T47D (cell line): ENCODE measurements at places on chromosomes 3 and 15.

DNA sequence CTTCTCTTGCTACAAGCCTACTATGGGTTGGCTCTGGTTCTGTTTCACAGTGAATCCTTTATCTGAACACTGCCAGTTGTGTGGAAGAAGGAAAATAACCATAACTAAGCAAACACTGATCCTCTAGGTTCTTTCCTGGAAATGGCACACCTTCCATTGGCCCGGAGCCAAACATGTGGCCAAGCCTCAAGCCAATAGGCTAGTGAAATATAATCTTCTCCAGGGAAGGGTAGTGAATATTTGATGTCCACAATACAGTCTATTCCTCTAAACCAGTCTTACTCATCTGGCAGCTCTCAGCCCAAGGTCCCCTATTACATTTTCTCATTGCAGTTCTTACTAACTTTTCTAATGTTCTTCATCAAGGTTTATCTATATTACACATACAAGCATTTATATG is 921.3 kb downstream of the TUSC7 start:
- DNase-seq = no peak

GRCh38 chr15:91679447-91679846 is 174.1 kb upstream of the SLCO3A1 start:
- no peak for DNase-seq

DNA sequence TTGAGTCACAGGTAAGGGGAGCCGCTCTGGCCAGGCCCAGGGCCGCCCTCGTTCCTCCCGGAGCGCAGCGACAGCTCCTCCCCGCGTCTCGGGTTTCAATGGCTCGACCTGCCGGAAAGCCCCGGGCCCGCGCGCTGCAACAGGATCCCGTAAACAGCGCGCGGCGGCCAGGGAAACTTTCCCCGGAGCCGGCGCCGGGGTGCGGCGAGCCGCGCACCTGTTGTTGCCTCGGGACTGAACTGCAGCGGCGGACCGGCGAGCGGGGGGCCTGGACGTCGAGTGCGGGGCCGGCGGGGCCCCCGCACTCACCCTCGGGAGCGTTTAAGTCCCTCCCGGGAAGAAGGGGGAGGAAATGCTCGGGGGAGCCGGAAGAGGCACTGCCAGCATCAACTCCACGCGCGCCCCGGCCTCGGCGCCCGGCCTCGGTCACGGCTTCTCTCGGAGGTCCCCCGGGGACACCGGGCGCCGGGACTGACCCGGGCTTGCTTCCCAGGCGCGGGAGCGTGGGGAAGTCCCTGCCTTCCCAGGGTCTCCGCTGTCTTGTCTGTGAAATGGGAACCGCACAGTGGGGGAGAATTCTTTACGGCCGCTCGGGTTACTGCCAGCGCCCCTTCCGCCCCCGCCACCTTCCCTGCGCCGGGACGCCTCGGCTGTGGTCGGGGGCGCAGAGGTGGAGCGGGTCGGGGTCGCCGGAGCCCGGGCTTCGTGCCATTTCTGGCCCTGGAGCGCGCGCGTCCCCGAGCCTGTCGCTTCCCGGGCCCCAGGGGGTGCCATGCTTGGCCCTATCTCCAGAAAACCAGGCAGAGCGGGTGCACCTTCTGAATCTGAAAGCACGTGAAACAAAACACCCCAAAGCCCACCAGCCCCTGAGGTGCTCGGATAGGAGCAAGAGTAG is 7.5 kb upstream of the PGPEP1L start:
- DNase-seq = peak; percentile 65

DNA sequence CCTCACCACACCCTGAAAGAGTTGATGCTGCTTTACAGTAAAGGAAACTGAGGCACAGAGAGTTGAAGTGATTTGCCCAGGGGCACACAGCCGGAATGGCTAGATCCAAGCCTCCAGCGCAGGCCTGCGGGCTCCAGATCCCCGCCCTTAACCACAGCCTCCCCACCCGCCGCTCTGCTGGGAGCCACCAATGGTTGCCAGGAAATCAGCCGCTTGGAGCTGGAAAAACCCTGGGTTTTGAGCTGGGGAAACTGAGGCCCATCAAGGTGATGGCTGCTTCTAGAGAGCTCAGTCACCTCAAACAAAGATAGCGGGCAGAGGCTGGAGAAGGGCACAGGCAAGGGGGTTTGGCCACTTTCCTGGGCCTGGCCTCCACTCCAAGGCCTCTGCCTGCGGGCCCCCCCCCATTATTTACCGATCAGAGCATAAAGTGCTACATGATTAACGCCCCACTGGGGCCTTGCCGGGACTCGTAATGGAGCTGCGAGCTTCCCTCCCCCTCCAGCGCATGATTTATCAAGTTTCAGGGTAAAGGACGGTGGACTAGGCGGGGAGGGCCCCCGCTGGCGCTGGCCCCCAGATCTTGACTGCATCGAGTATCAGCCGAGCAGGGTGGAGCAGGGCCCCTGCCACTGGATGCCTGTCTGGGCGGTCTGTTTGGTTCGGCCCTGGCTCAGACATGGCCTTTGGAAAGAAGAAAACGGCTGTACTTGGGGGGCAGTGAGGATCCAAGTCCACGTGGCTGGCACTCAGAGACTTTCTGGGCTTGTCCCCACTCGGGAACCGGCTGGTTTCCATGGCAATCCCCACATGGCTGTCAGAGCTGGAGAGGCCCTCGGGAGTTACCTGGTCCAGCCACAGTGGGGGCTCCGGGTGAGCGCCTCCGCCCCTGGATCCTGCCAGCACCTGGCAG is 9.1 kb downstream of the PLXND1 start:
- no peak for DNase-seq

GRCh38 chr3:73828348-73828747 is 203.6 kb upstream of the PDZRN3 start:
- DNase-seq = no peak
